ENCODE measurements at places on chromosomes 2 and 18.
A peak's percentile ranks its signal among the peaks of the same experiment; 100 is the strongest.

GRCh38 chr2:36805635-36806224 is 109.2 kb downstream of the VIT start:
- no peak for DNase-seq

DNA sequence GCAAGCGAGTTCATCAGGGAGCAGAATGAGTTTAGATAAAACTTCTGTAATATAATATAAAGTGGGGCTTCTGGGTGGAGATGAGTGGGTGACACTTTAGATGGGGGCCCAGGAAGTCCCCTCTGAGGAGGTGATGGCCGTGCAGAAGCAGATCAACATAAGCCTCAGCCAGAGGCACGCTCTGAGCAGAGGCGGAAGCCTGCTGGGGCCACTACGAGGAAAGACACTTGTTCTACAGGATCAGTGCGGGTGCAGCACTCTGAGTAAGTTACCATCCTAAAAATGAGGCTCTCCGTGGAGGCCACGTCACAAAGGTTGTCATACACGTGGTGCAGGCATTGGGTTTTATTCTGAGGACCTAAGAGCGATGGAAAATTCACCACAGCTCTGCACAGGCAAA is 22.3 kb downstream of the TMEM18 start:
- DNase-seq, result no peak

DNA sequence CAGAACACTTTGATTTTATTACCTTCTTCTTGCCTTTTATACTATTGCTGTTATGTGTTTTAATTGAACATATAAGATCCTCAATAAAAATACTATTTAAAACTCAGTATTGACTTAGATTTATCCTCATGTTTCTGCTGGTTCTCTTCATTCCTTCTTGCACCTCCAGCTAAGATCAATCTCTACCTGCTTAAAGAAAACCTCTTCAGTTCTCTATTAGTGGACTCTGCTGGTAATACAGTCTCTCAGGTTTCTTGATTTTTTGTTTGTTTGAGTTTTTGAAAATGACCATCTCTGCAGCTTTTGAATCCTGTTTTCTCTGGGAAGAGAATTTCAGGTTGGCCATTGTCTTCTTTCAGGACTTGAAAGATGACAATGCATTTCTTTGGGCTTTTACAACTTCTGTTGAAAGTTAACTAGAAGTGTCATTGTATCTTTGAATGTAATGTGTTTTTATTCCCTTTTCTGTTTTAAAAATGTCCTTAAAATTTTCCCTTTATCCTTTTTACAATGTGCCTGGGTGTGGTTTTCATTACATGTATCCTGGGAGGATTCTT is 29.8 kb upstream of the TMEM131 start:
- DNase-seq, result no peak

GRCh38 chr2:215137329-215137686 is 1.1 kb downstream of the ABCA12 start:
- no peak for DNase-seq

DNA sequence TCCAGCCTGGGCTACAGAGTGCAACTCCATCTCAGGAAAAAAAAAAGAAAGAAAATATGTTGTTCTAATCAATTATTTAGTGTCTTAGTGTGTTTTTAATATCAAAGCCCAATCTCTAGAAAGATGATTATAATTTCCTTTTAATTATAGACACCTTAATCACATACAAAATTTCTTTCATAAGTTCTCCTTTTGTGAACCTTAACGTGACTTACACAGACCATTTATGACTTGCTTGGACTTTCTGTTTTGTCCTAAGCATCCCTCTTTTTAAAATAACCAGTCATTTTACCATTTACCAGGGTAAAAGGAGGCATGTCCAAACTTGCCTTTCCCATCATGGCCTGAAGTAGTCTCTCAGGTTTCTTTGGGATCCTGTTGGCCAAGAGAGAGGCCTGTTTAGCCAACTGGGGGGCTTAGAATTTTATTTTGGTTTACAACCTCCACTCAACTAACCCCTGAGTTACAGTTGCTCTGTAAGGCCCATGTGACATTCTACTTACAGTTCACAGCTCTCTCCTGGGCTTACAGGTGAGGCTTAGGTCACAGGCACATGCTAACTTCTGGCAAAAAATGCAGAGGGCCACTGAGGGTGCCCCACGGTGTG is 23.9 kb upstream of the GPR155 start:
- no peak for DNase-seq

DNA sequence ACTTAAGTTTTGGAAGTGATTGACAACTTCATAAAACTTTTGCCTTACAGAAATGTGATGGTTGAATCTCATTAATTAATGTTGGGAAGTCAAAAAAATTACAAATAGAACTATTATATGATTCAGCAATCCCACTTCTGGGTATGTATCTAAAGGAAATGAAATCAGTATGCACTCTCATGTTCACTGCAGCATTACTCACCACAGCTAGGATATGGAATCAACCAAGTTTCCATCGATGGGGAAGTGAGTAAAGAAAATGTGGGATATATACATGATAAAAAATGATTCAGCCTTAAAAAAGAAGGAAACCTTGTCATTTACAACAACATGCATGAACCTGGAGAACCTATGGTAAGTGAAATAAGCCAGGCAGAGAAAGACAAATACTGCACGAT is 112.4 kb upstream of the WDR75 start:
- no peak for DNase-seq

- no peak for DNase-seq
These were observed 18.2 kb downstream of the PFN4 start for GRCh38 chr2:24104906-24105305.

- DNase-seq, result no peak
These were observed 372.5 kb downstream of the RBM43 start for GRCh38 chr2:150889141-150889540.

GRCh38 chr2:34096562-34097171 is 497.6 kb upstream of the FAM98A start:
- peak; percentile 67 for DNase-seq

- DNase-seq, result peak; percentile 59
These were observed 199.9 kb downstream of the BCL2 start for GRCh38 chr18:63119647-63120046.

GRCh38 chr2:219335373-219335786 is 2.8 kb upstream of the RESP18 start:
- DNase-seq, result no peak

DNA sequence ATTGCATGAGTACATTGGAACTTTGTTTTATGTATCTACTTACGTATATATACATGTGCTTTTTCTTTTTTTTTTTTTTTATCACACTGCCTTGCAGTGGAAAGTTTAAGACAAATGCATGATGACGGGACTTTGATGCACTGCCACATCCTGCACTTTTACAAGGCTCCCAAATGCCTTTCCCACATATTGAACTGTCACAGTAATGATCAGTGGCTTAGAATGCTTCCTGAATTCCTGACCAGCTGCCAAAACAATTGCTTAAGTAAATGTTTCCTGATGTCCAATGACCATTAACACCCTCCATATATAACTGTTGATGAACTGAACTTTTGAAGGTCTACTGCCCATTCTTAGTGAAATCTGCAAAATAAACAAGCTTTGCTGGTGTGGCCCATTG is 60.2 kb downstream of the LYPD6B start:
- no peak for DNase-seq
